ENCODE measurements at places on chromosomes 16 and 17. TPM values are rescaled to one million over a fixed set of nuclear protein-coding genes. Genes with fewer than 3 reads are reported as not detected.

Gene MFAP4
- total RNA-seq, result 3.2 TPM

Gene KRTAP17-1
- not detected for total RNA-seq

Gene ARL5C
- 0.54 TPM for total RNA-seq

Gene CD19
- total RNA-seq, result 1.6 TPM

Gene HSD3B7
- 19.9 TPM for total RNA-seq

Gene VAMP2
- total RNA-seq, result 18.6 TPM

Gene SLC25A10
- 11.6 TPM for total RNA-seq

Gene CD300H
- total RNA-seq, result 0.27 TPM

Data from hematopoietic multipotent progenitor cell (in vitro differentiated cells).